ENCODE measurements at places on chromosomes 2 and 18. TPM values are rescaled to one million over a fixed set of nuclear protein-coding genes. Genes with fewer than 3 reads are reported as not detected.

- no peak for DNase-seq
Measured at GRCh38 chr2:239231231-239232194, 169.3 kb downstream of the HDAC4 start.

DNA sequence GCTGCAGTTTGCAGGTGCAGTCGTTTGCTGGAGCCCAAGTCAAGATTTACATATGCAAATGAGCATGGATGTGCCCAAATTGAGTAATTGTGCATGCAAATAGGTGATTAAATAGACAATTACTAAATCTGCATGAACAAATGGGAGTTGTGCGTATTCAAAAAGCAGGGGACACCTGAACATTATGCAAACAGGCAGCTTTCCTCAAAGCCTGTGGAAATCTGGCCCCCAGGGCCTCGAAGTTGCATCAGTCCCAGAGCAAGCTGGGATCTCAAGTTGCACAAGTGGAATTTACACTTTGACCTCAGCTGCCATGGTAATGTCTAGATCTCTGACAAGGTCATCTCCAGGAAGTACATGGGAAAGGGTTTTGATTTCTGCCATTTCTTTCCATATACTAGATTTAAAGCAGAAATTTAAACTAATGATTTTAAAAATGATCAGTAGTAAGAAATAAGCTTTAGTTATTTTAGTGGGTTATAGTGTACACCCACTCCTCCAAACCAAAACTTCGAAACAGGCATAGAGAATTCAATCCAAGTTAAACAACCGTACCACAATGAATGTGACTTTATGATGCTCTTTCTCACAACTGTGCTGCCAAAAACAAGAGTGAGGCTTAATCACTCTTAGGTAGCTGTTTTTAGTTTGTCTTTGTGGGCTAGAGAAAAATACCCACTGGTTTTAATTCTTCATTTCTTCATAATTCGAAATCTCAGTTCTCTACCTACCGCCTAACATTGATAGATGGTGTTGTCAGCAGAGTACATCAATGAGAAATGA lies 110.7 kb downstream of the RND3 start:
- DNase-seq, result no peak

The HOXD12 gene
- not detected for total RNA-seq

GRCh38 chr2:172109256-172109987 lies 6.7 kb upstream of the DLX2 start:
- DNase-seq, result no peak

DNA sequence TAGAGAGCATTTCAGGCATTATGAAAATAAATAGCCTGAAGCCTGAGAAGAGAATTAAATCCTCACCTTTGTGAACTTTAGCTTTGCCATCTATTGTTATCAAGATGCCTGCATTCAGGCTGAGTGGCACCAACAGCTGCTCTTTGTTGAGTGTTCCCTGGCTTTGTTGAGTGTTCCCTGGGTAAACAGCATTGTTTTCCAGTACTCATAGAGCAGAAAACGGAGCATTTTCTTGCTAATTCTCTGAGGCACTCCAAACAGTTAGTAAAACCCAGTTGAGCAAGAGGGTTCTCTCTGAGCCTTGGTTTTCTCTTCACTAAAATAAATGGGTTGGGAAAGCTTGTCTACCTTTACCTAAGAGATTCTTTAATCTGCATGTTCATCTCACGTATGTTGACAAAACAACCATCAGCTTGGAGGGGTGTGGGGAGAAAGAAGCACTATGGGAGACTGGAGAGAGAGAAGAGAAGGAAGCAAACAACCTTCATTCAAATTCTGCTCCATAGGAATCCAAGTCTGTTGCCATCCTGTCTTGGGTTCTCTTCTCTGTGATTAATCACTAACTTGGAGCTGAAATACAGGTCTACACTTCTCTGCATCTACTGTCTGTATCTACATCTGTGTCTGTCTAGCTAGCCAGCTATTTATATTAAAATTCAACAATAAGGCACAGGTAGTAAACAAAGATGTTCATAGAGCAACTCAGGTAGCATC lies 567.0 kb upstream of the SOX11 start:
- DNase-seq, result no peak

DNA sequence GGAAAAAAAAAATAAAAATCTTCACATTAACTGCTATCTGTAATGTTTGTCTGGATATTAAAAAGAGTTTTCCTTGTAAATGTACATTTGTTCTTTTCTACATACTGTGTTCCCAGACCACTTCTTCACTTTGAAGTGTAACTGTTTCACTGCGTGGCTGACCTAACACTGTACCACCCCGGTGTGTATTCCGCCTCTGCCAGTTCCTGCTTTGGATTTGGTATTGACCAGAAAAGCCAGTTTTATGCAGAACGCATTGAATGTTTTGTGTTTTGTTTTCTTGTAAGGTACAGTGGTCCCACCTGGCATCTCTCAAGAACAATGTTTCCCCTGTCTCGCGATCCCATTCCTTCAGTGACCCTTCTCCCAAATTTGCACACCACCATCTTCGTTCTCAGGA lies 128.2 kb upstream of the IL1R2 start:
- no peak for DNase-seq

The ZFP36L2 gene
- 63.2 TPM for total RNA-seq

- no peak for DNase-seq
Measured at GRCh38 chr2:55088400-55088799, 38.1 kb upstream of the RTN4 start.

The EPB41L3 gene
- 40.9 TPM for total RNA-seq

The SLC9A2 gene
- total RNA-seq, result not detected

DNA sequence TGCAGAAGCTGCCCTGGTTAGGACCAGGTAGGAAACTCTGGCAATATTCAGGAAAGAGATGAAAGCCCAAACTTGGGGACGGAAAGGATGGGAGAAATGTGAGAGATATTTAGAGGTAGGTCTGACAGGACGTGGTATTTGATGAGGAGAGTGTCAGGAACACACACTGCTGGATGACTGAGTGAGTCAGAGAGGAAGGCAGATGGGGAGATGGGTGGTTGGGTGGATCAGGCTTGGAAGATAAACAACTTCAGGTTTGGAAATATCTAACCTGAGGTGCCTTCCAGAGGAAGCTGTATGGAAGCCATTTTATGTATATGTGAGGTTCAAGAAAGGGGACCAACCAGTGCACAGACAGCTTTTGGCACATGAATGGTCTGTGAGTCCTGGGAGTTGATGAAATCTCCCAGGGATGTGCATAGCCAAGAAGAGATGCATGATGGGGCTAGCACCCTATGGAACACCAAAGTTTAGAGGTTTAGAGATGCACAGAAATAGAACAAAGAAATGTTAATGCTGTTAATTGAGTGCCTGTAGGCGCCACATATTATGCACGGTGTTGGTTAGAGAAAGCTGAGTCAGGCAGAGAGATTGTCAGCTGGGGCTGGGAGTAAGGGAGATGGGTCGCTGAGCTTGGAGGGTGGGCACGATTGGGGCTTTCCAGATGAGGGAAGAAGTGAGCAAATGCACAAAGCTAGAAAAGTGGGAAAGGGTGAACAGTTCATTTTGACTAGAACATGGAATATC lies 101.0 kb downstream of the VIT start:
- no peak for DNase-seq

The SEMA4C gene
- 15.2 TPM for total RNA-seq

DNA sequence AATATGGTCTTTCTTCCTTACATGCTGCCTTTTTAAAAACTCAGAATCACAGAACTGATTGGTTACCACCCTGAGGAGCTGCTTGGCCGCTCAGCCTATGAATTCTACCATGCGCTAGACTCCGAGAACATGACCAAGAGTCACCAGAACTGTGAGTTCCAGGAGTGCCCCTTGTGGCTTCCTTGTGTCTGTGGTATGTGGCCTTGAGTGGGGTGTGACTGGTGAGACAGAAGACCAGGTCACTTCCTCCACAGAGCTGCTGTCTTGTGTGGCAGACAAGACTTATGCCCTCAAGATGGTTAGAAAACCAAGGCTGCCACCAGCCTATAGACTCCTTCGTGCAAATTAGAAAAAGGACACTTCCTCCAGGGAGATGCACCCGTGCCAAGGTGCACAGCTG lies 72.6 kb downstream of the EPAS1 start:
- DNase-seq, result no peak

DNA sequence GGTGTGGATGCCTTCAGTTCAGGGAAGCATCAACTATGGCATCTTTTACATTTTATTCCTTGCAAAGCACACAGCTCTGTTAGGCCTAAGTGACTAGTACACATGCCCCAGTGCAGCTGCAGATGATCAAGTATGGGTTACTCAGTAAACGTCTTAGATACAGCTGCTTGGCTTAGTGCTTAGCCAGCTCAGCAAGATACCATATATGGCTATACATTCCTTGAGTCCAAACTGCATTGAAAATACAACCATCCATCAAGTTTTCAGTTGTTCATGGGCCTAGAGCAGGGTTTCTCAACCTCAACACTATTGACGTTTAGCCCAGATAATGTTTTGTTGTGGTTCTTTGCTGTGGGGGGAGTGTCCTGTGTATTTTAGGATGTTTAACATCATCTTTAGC lies 769.9 kb downstream of the TSN start:
- no peak for DNase-seq

- DNase-seq, result no peak
Measured at GRCh38 chr2:7419186-7419585, 502.0 kb downstream of the RNF144A start.

- DNase-seq, result no peak
Measured at GRCh38 chr2:120863146-120863545, 127.5 kb downstream of the GLI2 start.

GRCh38 chr2:198762441-198762840 lies 695.3 kb downstream of the SATB2 start:
- DNase-seq, result no peak

DNA sequence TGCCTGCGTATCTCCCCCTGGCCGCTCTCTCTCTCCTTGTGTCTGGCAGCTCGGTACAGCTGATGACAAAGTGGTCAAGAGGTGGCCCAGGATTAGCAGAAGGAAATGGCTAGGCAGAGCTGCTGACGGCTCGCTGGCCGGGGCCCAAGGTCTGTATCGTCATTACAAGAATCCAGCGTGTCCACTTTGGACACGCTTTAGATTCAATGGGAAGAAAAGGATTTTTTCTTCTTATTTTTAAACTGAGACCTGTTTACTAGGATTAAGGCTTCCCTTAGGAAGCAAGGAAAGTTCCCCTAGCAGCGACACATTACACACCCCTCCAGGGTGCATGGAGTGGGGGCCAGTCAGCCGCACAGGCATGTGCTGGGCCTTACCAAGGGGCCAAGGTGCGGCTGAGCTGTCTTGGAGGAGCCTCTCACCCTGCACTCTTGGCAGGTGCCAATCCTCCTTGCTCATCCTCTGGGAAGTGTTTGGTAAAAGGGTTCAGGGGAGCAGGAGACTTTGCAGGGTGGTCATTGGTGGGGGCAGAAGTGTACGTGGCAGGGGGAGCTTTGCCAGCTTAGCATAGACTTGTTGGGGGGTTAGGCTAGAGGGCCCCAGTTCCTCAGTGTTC lies 76.8 kb downstream of the POLR1A start:
- DNase-seq, result no peak

The TDRD15 gene
- not detected for total RNA-seq

- DNase-seq, result no peak
Measured at GRCh38 chr2:9693196-9693491, 62.3 kb upstream of the YWHAQ start.

DNA sequence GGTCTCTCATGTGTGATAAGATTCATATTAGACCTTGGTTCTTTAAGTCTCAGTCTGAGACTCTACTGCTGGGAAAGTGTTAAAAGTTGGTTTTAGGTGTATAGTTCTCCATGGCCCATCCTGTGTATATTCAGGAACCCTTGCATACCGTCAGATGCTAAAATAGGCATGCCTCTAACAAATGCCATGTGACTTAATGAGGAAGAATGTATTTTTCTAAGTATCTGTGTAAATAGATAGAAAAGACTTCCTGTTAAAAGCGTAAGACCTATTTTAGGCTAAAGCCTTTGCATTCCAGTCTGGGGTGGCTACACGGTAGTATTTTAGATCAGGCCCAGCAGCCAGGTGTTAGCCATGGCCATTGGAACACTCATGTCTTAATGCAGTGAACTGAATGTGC lies 73.3 kb downstream of the RHBDD1 start:
- DNase-seq, result no peak

DNA sequence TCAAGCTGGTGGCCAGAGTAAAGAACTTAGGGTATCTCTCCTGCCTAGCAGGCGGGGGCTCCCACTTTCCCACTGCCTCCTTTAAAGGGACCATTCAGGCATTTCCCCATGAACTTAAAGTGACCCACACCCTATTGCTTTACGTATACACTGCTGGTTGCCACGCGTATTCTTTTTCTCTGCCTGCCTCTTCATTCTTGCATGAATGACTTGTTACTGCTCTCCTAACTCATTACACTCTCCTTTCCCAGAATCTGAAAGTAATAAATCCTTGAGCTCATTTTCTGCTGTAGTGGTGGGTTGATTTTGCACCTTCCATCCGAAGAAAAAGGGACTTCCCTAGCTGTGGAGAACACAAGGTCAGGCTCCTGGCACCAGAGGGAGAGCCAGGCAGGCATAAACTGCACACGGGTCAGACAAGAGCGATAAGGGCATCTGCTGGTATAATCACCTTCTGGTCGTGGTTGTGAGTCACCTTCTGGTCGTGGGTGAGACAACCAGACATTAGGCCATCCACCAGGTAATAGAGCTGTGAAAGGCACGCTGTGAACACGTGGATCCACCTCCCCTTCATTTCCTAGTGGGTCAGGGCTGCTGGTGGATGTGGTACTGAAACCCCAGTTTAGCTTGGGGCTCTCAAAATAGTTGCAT lies 950.3 kb downstream of the SOCS6 start:
- no peak for DNase-seq

The OSBPL6 gene
- total RNA-seq, result 0.53 TPM

Data from glomerular endothelial cell (primary cell).